ENCODE measurements at places on chromosomes 6 and 20.

DNA sequence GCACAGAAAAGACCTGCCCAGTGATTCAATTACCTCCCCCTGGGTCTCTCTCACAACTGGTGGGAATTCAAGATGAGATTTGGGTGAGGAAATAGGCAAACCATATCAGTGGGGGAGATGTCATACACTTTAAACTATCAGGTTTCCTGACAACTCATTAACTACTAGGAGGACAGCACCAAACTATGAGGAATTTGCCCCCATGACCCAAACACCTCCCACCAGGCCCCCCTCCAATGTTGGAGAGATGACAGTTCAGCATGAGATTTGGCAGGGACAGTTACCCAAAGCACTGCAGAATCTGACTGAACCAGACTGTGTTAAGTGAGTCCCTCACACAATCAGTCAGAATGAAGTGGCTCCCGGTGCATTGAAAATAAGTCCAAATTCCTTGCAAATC, 148.0 kb downstream of the TTLL2 start:
- DNase-seq = no peak

DNA sequence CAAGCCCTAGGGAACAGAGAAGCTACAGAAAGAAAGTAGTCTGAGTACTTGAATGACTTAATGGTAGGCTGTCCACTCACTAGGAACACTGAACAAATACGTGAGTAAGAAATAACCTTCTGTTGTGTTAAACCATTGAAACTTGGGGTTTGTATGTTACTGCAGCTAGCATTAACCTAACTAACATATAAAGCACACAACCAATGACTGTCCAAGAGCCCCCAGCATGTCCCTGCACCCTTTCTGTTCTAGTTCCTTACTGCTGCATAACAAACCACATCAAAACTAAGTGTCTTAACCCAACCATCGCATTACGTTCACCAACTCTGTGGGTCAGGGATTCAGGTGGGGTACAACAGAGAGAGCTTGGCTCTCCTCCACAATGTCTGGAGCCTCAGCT, 10.5 kb upstream of the RNF8 start:
- DNase-seq = no peak

DNA sequence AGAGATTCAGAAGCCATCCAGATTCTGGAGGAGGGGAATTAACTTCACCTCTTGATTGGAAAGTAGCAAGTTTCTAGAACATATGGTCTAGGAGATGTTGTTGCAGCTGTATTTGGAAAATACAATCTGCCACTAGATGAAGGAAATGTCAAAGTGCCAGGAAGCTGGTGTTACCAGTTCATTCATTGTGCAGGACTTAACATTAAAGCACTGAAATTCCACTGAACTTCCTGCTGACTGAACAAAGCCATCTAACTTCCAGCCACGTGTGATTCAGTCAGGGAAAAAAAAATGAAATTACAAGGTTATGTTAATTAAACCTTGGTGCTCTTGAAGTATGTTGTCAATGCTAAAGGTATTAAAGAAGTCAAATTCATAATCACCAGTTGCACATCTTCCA, 321.5 kb upstream of the SASH1 start:
- DNase-seq = no peak

GRCh38 chr20:20929341-20929740, 176.8 kb downstream of the LINC00237 start:
- DNase-seq = no peak

- no peak for DNase-seq
Measured at GRCh38 chr20:50523552-50524167, 13.5 kb downstream of the PTPN1 start.

- DNase-seq = no peak
Measured at GRCh38 chr6:120405947-120406346, 928.3 kb downstream of the TBC1D32 start.

GRCh38 chr20:6744805-6745204, 22.7 kb upstream of the BMP2 start:
- DNase-seq = peak; percentile 31

GRCh38 chr6:137058037-137058436, 13.3 kb upstream of the IL20RA start:
- no peak for DNase-seq

- no peak for DNase-seq
Measured at GRCh38 chr6:119966484-119966883, 616.9 kb upstream of the MAN1A1 start.

DNA sequence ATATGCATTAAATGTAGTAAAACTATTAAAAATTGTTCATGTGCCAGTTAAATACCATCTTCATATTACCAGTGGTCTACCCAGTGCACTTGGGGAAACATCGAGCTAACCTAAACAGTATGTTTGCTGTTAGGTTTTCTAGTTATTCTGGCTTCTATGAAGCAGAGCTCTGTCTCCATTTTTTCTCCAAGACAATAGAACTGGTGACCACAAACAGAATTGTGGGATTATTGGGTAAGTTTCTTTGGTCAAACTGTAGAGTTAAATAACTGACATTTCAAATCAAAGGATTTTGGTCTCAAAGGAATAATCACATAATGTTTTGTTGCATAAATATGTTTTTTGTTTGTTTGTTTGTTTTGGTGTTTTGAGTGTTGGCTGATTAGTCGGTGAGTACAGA, 40.5 kb upstream of the EDN3 start:
- no peak for DNase-seq

GRCh38 chr6:158242071-158242606, 70.1 kb upstream of the TULP4 start:
- DNase-seq = no peak

GRCh38 chr6:84314377-84314898, 87.0 kb upstream of the CEP162 start:
- no peak for DNase-seq

DNA sequence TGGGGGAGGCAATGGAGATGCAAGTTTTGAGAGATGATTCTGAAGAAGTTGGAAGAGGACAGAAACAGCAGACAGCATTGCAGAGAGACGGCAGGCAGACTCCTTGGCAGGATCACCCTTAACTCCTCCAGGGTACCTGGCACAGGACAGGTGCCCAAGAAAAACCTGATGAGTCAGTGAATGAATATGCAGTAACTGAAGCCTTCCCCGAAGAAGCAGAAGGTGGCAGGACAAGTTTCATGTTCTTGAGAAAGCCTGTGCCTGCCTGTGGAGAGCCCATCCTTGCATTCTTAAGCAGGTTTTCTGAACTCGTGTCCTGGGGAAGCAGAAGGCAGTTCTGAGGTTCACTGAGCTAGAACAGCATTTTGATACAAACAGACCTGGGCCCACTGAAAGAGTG, 79.6 kb upstream of the SASH1 start:
- DNase-seq = no peak

- no peak for DNase-seq
Measured at GRCh38 chr6:50681213-50681824, 32.0 kb upstream of the TFAP2D start.

DNA sequence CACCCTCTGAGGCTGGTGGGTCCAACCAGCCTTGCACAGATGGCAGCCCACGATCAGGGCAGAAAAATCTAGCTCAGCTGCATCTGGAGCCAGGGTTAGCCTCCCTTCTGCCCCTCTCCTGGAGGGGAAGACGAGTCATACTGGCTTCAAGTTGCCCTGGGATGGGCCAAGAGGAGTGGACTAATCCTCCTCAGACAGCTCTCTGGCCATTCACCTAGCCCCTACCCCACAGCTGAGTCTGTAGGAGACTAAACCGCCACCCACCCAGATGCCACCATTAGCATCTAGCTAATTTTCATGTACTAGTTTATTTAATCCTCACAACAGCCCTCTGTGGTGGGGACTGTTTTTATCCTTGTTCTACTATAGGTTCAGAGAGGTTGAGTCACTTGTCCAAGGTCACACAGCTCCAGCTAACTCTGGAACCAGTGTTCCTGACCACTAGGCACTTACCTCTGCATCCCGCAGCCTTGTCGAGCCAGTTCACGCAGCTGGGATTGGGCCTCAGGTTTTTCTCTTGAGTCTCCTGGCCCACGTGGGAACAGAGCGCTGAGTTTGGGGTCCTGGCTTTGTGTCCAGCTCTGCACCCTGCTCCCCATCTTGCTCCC, 48.5 kb upstream of the CCDC167 start:
- no peak for DNase-seq

DNA sequence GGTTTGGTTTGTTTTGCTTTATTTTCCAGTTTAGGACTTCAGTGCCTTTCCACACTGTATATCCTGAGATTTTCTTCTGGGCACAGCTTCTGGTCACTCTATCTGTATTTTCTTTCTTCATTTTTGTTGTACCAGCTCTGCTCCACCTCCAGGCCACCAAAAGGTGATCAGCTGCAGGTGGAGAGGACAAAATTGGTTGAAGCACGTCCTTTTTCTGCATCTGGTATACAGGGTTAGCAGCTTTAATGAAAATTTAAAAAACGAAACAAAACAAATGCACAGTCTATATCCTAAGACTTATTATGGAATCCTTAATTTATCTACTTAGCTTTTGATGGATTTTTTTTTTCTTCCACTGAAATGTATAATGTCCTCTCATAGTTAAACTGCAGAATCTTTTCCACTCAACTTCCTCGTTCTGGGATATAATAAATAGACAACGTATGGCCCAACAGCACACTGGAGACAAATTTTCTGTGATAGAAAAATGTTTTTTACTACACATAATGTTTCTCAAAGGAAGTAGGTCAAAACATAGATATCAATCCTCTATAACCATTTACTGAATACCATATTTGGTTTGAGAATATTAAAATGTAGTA, 10.7 kb upstream of the SOBP start:
- no peak for DNase-seq

- DNase-seq = no peak
Measured at GRCh38 chr6:153538491-153538890, 407.4 kb upstream of the RGS17 start.

DNA sequence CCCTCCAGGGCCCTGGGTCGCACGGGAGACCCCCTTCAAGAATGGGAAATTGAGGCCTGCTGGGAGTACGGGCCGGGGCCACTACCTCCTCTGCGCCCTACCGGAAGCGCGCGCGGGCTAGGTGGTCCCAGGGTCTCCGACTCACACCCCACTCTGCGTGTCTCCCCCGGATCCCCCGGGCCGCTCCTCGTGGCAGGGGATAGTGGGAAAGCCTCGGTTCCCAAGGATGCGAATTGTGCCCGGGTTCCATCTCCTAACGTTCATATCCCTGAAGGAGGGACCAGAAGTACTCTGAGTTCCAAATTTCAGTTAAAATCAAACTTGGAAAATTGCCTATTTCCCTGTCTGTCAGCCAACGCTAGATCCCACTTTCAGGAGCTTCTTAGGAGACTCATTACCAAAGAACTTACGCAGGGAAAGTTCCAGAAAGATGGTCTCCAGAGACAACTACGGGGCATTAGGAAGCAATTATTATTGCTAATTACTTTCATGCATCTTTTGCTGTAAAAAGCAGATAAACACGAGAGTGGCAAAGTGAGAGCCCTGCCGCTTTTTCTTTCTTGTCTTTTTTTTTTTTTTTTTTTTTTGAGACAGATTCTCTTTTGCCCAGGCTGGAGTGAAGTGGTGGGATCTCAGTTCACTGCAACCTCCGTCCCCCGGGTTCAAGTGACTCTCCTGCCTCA, 858 bp downstream of the FAM83D start:
- DNase-seq = no peak

- no peak for DNase-seq
Measured at GRCh38 chr20:53699906-53700305, 106.3 kb upstream of the ZNF217 start.

DNA sequence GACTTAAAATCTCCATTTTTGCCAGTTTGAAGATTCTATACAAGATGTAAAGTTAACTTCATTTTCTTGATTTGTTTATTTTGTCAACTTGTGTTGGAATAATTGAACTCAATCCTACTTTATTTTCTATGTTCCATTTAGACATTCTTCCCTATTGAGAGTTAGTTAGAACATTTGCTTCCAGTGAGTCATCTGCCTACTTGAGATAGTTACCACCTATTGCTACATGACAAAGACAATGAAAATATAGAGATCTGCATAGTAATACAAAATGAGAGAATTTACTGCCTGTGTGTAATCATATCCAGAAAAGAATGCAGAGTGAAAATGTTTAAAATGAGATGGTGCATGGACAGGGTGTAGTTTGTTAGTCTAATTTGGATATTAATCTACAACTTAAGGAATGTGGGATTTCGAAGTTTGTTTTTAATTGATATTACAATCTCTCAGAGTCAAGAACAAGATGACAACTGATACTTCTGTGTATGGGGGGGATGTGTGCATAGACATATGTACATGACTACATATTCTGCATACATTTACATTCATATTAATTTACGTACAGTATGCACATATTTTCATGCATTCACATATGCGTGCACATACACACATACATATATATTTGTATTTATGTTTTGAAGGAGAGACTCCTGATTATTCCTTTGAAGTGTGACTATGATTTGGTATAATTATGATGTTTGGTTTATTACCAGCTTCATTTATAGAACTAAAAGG, 420.1 kb downstream of the NKAIN2 start:
- no peak for DNase-seq

- DNase-seq = no peak
Measured at GRCh38 chr6:45548657-45549515, 171.2 kb upstream of the SUPT3H start.

DNA sequence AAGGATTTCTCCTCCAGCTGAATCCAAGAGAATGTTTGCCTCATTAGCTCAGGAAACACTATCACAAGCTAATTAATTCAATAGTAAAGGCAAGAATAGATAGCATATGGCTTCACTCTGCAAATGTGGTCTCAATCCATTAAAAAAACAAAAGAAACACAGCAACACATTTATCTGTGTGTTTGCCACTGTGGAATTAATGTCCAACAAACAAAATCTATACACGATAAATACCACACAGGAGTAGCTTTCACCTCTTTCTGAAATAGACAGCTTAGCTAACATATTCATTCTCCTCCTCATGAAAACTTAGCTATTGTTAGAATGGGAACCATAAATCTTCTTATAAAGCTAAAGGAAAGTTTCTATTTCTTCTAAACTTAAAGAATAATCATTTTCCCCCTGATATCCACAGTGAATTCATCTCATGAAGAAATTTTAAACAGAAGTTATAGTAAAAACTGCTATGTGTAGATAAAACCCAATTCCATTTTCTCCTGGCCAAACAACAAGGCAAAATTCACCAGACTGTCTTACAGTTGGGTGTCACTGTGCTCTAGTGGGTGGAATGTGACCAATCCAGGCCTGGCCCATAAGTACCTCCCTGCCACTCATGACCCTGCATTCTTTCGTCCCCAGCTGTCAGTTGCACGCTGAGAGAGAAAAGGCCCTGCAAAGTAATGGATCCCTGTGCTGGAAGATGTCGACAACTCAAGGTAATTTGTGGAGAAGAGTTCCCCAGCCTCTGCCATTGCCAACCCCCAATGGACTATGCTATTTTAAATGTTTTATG, 92.9 kb upstream of the NRSN1 start:
- DNase-seq = no peak

DNA sequence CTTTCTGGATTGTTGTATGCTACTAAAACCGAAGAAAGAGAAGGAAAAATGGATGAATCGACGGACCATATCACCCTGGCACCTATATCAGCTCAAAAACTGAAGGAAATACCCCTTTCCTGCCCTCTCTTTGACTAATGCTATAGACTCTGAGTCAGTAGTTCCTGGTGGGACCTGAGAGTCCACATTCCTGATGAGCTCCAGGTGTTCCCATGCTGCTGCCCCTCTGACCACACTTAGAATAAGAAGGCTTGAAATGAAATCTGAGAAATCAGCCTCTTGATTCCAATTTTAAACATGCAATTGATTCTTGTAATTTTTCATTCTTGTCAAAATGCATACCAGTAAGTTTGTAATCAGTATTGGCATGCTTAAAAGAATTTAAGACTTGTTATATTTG, 75.2 kb downstream of the PRL start:
- DNase-seq = peak; percentile 10
